NCI-H524 (cell line): ENCODE measurements at places on chromosomes 7 and 10.

- DNase-seq: peak; percentile 13
Observed at GRCh38 chr7:120996333-120996987, 7.9 kb downstream of the CPED1 start.

- no peak for DNase-seq
Observed at GRCh38 chr10:37680716-37681616, 176.4 kb downstream of the ZNF248 start.

DNA sequence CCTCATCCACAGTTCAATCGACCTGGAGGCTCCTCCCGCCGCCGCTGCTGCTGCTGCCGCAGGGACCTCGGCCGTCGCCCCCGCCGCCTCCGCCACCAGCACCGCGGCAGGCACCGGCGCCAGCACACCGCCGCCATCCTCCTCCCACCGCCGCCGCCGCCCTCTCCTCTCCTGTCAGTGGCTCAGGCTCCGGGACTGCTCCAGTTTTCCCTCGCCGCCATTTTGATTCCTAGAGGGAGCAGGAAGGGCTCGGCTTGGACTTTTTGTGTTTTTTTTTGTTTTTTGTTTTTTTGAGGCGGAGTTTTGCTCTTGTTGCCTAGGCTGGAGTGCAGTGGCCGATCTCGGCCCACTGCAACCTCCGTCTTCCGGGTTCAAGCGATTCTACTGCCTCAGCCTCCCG lies 3.0 kb upstream of the MCM10 start:
- DNase-seq: no peak

DNA sequence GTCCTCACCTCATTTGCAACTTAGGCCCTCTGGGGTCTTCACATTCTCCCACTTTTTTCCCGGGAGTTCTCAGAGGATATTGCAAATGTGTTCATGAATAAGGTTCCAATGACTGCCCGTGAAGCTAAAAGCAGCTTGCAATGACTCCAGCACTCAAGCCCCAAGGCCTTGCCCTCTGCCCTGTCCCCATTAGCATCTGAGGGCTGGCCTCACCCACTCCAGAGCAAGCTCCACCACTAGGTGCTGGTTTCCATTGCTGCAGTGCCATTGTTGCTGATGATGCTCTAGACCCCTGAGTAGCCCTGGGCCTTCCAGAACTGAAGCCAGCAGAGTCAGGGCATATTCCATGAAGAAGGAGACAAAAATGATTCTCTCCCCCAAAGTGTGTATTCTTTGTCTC lies 236.8 kb downstream of the DYNC1I1 start:
- DNase-seq: no peak

GRCh38 chr7:142001163-142001874 lies 5.6 kb downstream of the MGAM start:
- DNase-seq: no peak

GRCh38 chr7:16594061-16594460 lies 51.5 kb downstream of the ANKMY2 start:
- DNase-seq: no peak
